Hair follicular keratinocyte (primary cell): ENCODE measurements at places on chromosomes 2 and 18. TPM values are rescaled to one million over a fixed set of nuclear protein-coding genes. Genes with fewer than 3 reads are reported as not detected.

The LYG1 gene
- total RNA-seq = 0.23 TPM in 1 of 2 replicates, not detected in the other

The SDC1 gene
- 1,259 and 1,658 TPM in 2 replicates for total RNA-seq

The MC5R gene
- total RNA-seq = not detected in 2 replicates

The PSD4 gene
- 38.2 and 44.3 TPM in 2 replicates for total RNA-seq

The IL36G gene
- 5.0 and 9.3 TPM in 2 replicates for total RNA-seq

The CHST10 gene
- 3.6 and 5.6 TPM in 2 replicates for total RNA-seq

The MC2R gene
- not detected in 2 replicates for total RNA-seq

The RUFY4 gene
- not detected in 2 replicates for total RNA-seq

The DYNC2LI1 gene
- 13.7 and 16.4 TPM in 2 replicates for total RNA-seq

The CDH20 gene
- not detected in 2 replicates for total RNA-seq

The RSAD2 gene
- not detected in 2 replicates for total RNA-seq

The CNDP1 gene
- total RNA-seq = not detected in 2 replicates

The CABYR gene
- 6.4 and 13.3 TPM in 2 replicates for total RNA-seq

The REEP1 gene
- total RNA-seq = 0.16 TPM in 1 of 2 replicates, not detected in the other

The SNED1 gene
- 0.08 and 1.2 TPM in 2 replicates for total RNA-seq

The HOXD4 gene
- not detected in 2 replicates for total RNA-seq

The RIT2 gene
- total RNA-seq = not detected in 2 replicates

The UGT1A3 gene
- total RNA-seq = not detected in 2 replicates

The SS18 gene
- total RNA-seq = 64.1 and 78.8 TPM in 2 replicates

The AKAIN1 gene
- total RNA-seq = not detected in 2 replicates

The NDUFAF7 gene
- total RNA-seq = 10.7 and 14.3 TPM in 2 replicates

The ACOXL gene
- total RNA-seq = not detected in 2 replicates

The SLC4A3 gene
- total RNA-seq = 11.7 and 13.7 TPM in 2 replicates

The VIL1 gene
- not detected in 2 replicates for total RNA-seq

The TFCP2L1 gene
- 11.2 and 16.7 TPM in 2 replicates for total RNA-seq

The CACNB4 gene
- 0.04 and 0.08 TPM in 2 replicates for total RNA-seq

The RNF144A gene
- total RNA-seq = 2.2 and 3.6 TPM in 2 replicates

The OXER1 gene
- total RNA-seq = not detected in 2 replicates

The PROM2 gene
- 5.9 and 7.9 TPM in 2 replicates for total RNA-seq

The GRHL1 gene
- total RNA-seq = 2.3 and 10.1 TPM in 2 replicates

The COX5B gene
- total RNA-seq = 446 and 539 TPM in 2 replicates

The DOK6 gene
- total RNA-seq = not detected in 2 replicates

The AGXT gene
- total RNA-seq = not detected in 2 replicates

The DES gene
- total RNA-seq = not detected in 2 replicates

The FLACC1 gene
- total RNA-seq = not detected in 2 replicates

The CFC1 gene
- not detected in 2 replicates for total RNA-seq
